ENCODE measurements at places on chromosomes 5 and 9.

- no peak for DNase-seq
These were observed 131.3 kb upstream of the DAP start for GRCh38 chr5:10892147-10892910.

DNA sequence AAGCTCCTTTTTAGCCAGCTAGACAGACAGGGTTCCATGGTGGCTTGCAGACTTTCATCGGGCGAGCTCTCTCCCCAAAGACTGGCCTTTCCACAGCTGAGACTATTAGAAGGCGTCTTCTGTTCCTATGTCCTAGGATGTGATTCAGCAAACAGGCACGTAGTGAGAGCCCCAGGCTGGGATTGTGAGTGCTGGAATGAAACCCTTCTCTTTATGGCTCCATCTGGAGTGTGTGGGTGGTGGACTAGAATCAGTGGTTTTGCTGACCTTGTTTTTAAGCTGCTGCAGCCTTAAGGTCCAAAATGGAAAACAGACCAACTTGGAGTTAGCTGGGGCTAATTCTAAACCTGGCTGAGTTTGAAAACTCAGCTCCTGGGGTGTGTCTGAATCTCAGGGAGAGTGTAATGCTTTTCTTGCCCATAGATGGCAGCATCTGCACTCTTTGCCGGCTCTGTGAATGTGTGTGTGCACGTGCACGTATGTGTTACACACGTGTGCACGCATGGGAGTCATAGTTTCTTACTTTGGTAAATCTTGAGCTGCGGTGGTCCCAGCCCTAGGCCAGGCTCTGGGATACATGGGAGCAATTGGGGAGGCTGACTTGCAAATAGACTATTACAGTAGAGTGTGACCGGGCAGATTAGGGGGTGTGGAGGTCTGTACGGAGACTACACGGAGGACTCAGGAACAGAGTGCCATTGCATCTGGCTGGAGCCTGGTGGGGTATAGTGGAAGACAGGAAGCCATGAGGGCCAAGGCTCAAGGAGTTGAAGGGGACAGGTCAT lies 10.7 kb downstream of the GSN start:
- no peak for DNase-seq

- DNase-seq: peak; percentile 79
These were observed 321.6 kb downstream of the CEMIP2 start for GRCh38 chr9:71446473-71447411.

GRCh38 chr9:33447799-33448553 lies 583 bp upstream of the AQP3 start:
- DNase-seq: no peak

DNA sequence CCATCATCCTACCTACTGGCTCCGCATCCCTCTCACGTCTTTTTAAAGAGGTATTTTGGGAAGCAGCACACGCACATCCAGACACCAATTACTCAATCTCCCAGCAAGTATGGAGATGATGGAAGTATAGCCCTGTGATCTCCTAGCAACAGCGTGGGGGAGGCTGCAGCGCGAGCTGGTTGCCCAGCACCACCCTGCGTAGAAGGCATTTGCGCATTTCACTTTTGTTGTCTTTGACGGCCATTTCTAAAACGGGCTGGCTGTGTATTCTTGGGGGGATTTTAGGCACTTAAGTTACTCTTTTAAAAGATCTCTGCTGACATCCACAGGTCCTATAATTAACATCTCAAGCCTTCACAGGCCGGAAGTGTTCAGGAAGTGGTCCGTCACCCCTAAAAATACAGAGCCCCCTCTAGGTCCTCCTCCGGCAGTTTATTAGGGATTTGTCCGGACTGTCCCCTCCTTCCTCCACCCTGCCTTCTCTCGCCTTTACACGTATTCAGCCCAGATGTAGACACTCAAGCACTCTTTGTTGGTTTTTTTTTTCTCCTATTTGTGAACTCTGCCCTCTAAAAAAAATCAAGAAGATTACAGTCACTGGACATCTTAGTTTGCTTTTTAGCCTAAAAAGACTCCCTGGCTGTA lies 371.4 kb downstream of the NTRK2 start:
- peak; percentile 48 for DNase-seq

- DNase-seq: no peak
These were observed 5.3 kb downstream of the C1QTNF3 start for GRCh38 chr5:34037726-34038125.

GRCh38 chr9:132026932-132027585 lies 52.6 kb downstream of the MED27 start:
- DNase-seq: no peak

- no peak for DNase-seq
These were observed 11.9 kb upstream of the C5orf46 start for GRCh38 chr5:147918101-147918685.

- DNase-seq: no peak
These were observed 18.5 kb upstream of the EXOC3 start for GRCh38 chr5:424301-425110.
